Activated CD4-positive, alpha-beta T cell treated with anti-CD3 and anti-CD28 coated beads for 4 hours (primary cell): ENCODE measurements at places on chromosomes 3 and 15.

DNA sequence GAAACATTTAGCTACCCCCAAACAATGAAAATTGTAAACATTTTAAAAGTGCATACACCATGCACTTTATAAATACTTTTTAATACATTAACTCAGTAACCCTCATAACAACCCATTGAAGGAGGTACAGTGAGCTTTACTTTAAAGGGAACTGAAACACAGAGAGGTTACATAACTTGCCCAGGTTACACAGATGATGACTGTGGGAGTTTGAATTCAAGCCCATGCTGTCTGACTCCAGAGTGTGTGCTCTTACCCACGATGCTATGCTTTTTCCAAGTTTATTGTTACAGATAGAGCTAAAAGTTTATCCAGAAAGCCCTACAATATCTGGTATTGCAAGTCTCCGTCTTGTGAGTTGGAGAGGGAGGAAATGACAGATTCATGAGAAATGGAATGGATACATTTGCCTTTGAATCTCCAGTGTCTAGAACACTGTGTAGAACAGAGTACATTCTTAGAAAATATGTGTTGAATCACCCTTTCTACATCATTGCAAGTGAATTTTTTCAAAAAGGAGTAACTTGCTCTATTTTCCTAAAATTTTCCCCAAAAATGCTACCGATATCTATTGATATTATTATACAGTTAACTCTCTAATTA, 428.3 kb downstream of the NAALADL2 start:
- DNase-seq, result no peak

GRCh38 chr15:34038023-34038870, 757 bp downstream of the AVEN start:
- peak; percentile 79 for DNase-seq

GRCh38 chr3:156649681-156650080, 24.7 kb upstream of the TIPARP start:
- no peak for DNase-seq

GRCh38 chr15:49438962-49439631, 16.1 kb downstream of the FGF7 start:
- DNase-seq, result no peak

- no peak for DNase-seq
Measured at GRCh38 chr3:113255100-113255853, 43.9 kb downstream of the BOC start.

DNA sequence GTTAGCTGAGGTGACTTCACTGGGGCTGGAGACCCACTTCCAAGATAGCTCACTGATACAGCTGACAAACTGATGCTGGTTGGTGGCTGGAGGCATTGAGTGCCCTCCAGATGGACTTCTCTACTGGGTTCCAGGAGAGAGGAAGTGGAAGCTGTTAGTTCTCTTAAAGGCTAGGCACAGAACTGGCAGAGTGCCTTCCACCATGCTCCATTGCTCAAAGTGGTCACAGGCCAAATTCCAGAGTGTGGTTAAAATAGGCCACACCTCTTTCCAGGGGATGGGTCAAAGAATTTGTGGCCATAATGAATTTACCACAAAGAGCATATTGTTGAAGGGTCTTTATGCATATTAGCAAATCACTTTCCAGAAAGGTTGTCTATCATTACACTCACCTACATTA, 74.2 kb downstream of the NMD3 start:
- DNase-seq, result no peak

DNA sequence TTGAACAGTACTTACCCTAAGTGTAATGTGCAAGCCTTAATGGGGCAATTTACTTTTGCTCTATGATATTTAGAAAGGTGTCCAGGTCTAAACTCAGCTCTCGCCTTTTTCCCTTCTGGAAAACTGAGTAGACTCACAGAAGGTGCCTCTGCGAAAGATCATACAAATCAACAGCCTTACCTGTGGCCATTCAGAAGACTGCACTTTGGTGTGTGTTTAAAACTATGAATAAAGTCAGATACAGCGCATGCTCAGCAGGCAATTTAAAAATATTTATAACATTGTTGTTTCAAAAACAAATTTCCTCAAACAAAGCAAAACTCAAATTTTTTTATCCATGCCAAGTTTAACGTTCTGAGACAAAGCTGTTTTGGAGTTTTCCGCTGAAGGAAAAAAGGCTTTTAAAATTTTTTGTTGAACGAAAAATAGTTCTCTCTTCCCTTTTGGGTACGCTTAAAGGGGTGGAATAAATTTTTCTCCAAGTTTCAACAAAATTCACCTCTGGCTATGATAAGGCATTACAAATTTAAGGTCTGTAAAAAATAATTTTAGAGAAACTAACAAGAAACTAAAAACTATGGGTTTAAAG, 156.3 kb downstream of the TIGIT start:
- no peak for DNase-seq

- DNase-seq, result no peak
Measured at GRCh38 chr15:101479851-101480612, 9.5 kb downstream of the PCSK6 start.

- DNase-seq, result no peak
Measured at GRCh38 chr3:195209847-195210265, 61.1 kb downstream of the XXYLT1 start.

DNA sequence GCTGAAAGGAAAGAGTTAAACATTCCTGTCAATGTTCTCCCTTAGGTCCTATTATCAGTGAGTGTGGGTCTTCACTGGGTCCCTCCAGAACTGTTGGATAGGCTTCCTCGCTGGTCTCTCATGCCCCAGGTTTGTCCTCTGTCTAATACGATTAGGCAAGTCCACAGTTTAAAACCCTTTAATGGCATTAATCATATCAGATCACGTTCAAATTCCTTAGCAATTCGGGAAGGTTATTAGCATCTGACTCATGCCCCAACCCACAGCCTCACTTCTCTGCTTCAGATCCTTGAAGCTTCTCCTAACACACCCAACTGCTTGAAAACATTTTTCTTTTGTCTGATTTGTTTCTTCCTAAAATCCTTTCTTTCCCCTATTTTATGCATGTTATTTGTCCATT, 224.3 kb upstream of the ATP10A start:
- no peak for DNase-seq

GRCh38 chr3:159882790-159883779, 105.5 kb upstream of the IL12A start:
- no peak for DNase-seq

DNA sequence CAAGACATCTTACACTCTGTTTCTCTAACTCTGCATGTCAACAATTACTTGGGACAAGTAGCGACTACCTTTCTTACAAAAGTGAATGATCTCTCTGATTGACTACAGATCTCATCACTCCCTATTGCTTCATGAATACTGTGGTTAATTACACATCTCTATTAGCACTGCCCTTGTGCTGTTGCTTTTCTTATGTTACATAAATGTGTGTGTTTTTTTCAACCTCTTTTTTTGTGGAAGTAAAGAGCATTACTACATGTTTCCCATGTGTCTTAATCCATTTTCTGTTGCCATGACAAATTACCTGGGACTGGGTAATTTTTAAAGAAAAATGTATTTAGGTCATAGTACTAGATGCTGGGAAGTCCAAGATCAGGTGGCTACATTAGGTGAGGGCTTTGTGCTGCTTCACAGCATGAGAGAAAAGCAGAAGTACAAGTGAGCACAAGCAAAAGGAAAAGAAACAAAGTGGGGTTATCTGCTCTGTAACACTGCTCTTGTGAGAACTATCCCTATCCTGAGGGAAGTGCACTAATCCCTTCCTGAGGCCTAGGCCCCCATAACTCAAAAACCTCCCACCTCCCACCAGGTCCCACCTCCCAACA, 298.2 kb upstream of the SATB1 start:
- DNase-seq, result no peak

- DNase-seq, result peak; percentile 92
Measured at GRCh38 chr3:184250167-184250828, 826 bp downstream of the EEF1AKMT4 start.

DNA sequence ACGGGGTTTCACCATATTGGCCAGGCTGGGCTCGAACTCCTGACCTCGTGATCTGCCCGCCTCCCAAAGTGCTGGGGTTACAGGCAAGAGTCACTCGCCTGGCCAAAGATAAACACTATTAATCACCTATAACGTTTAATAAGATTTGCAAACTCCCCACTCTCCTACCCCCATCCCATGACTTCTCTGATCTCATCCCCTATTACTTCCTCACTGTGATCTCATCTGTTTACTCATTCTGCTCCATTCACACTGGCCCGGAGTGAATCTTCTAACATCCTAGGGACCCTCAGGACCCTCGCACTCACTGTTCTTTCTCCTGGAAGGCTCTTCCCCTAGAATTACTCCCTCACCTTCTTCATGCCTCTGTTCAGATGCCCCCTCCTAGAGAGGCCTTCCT, 78.9 kb downstream of the DGKG start:
- DNase-seq, result no peak

DNA sequence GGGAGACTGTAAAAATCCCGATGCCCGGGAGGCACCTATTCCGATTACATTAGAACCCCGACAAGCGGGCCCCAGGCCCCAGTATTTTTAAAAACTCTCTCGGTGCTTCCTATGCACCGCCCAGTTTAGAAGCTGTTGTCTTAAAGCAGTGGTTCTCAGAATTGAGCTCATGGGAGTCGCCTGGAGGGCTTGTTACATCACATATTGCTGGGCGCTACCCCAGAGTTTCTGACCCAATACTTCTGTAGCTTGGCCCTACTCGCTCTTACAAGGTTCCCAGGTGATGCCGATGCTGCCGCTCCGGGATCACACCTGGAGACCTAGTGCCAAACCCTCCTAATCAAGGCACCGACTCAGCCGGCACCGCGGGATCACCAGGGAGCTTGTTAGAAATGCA, 35.2 kb downstream of the CPN2 start:
- no peak for DNase-seq

DNA sequence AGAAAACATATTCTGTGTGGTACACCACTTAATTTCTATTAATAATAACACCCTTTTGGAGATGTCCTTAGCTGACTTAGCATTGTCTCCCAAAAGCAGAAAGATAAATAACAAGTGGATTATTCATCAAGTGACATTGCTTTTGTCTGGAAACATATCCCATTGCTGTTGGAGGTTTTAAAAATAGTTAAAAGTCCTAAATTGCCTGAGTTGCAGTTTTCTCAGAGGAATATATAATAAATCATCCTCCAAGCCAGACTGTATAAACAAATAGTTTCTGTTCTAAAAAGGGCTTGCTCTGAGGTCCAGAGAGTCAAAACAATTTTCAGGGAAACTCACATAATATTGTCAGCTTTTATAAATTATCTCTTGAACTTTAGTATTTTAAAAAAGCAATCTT, 60.4 kb upstream of the CD96 start:
- DNase-seq, result no peak

DNA sequence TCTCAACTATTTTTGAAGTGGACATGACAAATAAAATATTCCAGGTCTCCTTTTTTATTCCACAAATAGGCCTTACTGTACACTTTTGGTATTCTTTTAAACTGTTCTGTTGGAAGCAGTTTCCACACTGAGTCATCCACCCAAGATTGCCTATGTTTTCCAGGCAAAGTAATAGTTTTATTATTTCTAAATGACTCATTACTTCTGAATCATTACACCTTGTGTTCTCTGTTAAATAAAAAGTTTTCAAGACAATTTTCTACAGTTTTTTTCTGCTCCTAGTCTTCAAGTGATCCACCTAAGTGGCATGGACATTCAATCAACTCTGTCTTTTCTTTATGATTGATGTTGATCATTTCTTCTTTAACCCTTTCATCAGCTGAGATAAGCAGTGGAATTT, 26.5 kb downstream of the PPP2R3A start:
- no peak for DNase-seq

DNA sequence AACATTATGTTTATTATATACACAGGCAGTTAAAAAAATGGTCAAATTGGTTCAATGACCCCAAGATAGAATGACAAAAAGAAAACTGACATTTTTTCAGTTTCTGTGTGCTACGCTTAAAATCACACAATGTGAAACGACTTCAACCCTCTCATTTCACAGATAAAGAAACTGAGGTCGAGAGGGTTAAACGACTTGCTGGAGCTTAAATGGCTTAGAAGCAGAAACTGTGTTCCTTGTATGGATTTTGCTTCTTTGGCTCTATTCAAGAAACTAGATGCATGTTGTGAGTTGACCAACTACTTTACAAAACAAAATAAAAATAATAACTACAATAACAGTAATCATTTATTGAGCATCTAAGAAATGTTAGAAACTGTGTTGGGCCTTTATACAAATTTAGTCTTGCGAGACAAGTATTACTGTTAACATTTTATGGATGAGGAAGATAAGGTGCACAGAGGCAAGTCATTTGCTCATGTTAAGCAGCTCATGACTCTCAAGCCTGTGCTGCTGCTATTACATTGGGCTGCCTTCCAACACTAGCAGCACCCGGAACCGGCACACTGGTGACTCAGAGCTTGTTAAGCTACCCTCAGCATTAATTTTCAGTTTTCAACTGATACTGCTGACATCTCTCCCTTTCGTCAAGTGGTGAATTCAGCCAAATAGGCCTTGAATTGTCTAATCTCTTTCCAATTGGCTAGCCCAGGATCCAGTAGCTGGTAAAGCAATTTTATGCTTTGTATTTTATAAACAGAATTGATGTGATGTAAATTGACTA, 487.6 kb downstream of the NAALADL2 start:
- no peak for DNase-seq

- no peak for DNase-seq
Measured at GRCh38 chr3:152832046-152832445, 2.9 kb upstream of the P2RY1 start.

DNA sequence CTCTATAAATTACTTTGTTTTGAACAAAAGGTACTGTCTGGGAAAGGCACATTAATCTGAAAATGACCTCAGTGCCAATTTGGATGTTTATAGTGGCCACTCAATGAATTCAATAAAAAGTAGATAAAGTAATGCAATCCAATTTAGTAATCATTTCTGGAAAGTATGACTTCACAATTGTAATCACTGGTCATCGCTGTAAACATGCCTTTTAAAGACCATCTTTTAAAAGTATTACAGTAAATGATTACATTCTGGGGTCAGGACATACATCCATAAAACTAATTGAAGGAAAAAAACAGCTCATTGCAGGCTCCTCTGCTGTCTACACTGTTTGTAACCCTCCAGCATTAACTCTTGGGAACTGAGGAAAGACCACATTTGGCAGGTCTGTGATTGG, 43.2 kb downstream of the HRH1 start:
- no peak for DNase-seq

GRCh38 chr3:32869513-32870047, 51.8 kb downstream of the TRIM71 start:
- DNase-seq, result no peak

- no peak for DNase-seq
Measured at GRCh38 chr15:61229883-61230180, 730 bp upstream of the RORA start.

DNA sequence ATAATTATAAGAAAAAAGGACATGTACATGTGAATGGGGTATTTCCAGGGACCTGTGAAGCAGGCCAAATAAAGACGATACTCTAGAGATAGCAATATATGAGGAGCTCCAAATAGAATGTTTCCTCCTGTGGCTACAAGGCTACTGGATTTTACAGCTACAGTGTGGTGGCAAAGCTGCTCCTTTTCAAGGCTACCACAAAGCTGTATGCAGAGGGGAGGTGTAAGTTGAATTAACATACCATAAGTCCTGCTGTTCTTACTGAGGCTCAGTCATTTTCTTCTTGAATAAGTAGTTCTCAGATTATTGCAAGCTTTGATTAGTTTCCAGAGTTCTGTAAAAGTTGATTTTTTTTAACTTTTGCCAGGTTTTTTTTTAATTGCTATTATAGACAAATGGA, 1184.6 kb upstream of the EPHA6 start:
- no peak for DNase-seq

- DNase-seq, result no peak
Measured at GRCh38 chr3:157390713-157391515, 45.7 kb upstream of the PTX3 start.

- no peak for DNase-seq
Measured at GRCh38 chr3:185729337-185730055, 95.3 kb downstream of the IGF2BP2 start.

- no peak for DNase-seq
Measured at GRCh38 chr15:33378866-33379480, 68.2 kb downstream of the RYR3 start.
